ENCODE measurements at places on chromosomes 11 and 22. TPM values are rescaled to one million over a fixed set of nuclear protein-coding genes. Genes with fewer than 3 reads are reported as not detected.

Gene APOBEC3C
- 6.4 TPM for total RNA-seq

Gene GSTT2B
- total RNA-seq = 7.5 TPM

Gene OR6T1
- not detected for total RNA-seq

Gene CASP5
- not detected for total RNA-seq

Gene DEFB131B
- not detected for total RNA-seq

Gene SRPRA
- 75.1 TPM for total RNA-seq

Gene LRP4
- total RNA-seq = 0.81 TPM

Gene OR6A2
- total RNA-seq = not detected

Gene DNAJC4
- 3.0 TPM for total RNA-seq

Gene OR10D3
- not detected for total RNA-seq

Gene CCDC73
- not detected for total RNA-seq

Gene HPX
- 0.14 TPM for total RNA-seq

Gene TENM4
- total RNA-seq = 0.19 TPM

Gene SMC1B
- not detected for total RNA-seq

Gene ARHGAP8
- total RNA-seq = not detected

Gene CCT8L2
- not detected for total RNA-seq

Gene DCDC1
- total RNA-seq = not detected

Gene CRYBB2
- not detected for total RNA-seq

Gene GRM5
- total RNA-seq = not detected

Gene DDIAS
- 30.1 TPM for total RNA-seq

Gene XRRA1
- total RNA-seq = 27.3 TPM

Gene EMID1
- total RNA-seq = 0.24 TPM

Gene NLRP6
- total RNA-seq = not detected

Gene MS4A4E
- total RNA-seq = not detected

Gene NDUFS8
- 310 TPM for total RNA-seq

Gene SMIM35
- total RNA-seq = not detected

Gene SLC7A4
- total RNA-seq = not detected

Gene DLG2
- total RNA-seq = 0.67 TPM

Gene IL17REL
- not detected for total RNA-seq

Gene GUCY1A2
- 0.07 TPM for total RNA-seq

Gene ANO3
- 1.5 TPM for total RNA-seq

Gene FBLN1
- total RNA-seq = 58.8 TPM

Gene LRRC51
- 10.9 TPM for total RNA-seq

Gene ANO1
- 2.6 TPM for total RNA-seq

Gene SLC35C1
- total RNA-seq = 5.4 TPM

Gene TBC1D22A
- 7.9 TPM for total RNA-seq

Gene BTBD18
- total RNA-seq = not detected

Gene OR5A1
- not detected for total RNA-seq

Gene PLAAT4
- total RNA-seq = 11.9 TPM

Gene C11orf52
- total RNA-seq = not detected

Gene KRTAP5-7
- not detected for total RNA-seq

Gene SPCS2
- total RNA-seq = 61.5 TPM

Gene CELF1
- 94.7 TPM for total RNA-seq

Gene OR10AG1
- total RNA-seq = not detected

Gene OR51A4
- total RNA-seq = not detected

Gene ACCSL
- not detected for total RNA-seq

Gene LDHAL6A
- not detected for total RNA-seq

Gene BRSK2
- total RNA-seq = 8.6 TPM

Gene C11orf87
- not detected for total RNA-seq

Gene C11orf65
- 0.28 TPM for total RNA-seq
